ENCODE measurements at places on chromosomes 3 and 15. TPM values are rescaled to one million over a fixed set of nuclear protein-coding genes. Genes with fewer than 3 reads are reported as not detected.

The ZNF80 gene
- not detected for total RNA-seq

The CHRM5 gene
- not detected for total RNA-seq

GRCh38 chr3:104206925-104207324 lies 1159.8 kb upstream of the ALCAM start:
- no peak for DNase-seq

- no peak for DNase-seq
These were observed 360.2 kb upstream of the ARHGEF26 start for GRCh38 chr3:153760948-153761347.

GRCh38 chr15:71939981-71940588 lies 129.7 kb downstream of the NR2E3 start:
- DNase-seq, result no peak
